Panc1 (cell line): ENCODE measurements at places on chromosomes 16 and 17.

- no peak for DNase-seq
Measured at GRCh38 chr17:31379597-31380205, 11.8 kb upstream of the RAB11FIP4 start.

GRCh38 chr16:8505327-8505991 lies 84.9 kb downstream of the TMEM114 start:
- DNase-seq: no peak

- DNase-seq: no peak
Measured at GRCh38 chr16:15464401-15465186, 30.2 kb downstream of the BMERB1 start.

GRCh38 chr16:77686385-77686784 lies 35.9 kb upstream of the NUDT7 start:
- DNase-seq: no peak

GRCh38 chr16:20897253-20897897 lies 2.8 kb downstream of the DCUN1D3 start:
- no peak for DNase-seq

GRCh38 chr17:75571197-75571884 lies 16.3 kb upstream of the MYO15B start:
- DNase-seq: no peak

- DNase-seq: peak; percentile 38
Measured at GRCh38 chr16:24041834-24042631, 206.2 kb downstream of the PRKCB start.

GRCh38 chr17:76034428-76035350 lies 7.6 kb upstream of the EVPL start:
- DNase-seq: no peak

DNA sequence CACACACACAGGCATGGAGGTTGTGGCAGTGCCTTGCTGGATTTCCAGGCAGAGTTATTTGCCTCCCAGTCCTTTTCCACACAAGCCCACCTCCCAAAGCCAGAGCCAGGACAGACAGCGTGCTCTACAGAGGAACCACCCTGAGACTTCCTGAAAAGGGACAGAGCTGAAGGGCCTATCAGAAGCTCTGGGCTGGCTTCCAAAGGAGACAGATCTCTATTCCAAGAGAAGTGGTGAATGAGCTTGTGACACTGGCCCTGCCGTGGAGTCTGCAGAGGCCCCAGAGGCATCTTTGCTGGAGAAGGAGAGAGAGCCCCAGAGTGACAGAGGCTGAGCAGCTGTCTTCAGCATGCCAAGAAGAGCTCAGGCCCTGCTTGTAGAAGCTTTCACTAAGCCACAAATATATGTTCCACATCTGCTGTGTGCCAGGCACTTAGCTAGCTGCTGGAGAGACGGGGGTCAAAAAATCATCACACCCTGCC lies 8.3 kb upstream of the LPCAT2 start:
- DNase-seq: no peak

GRCh38 chr16:75948886-75949285 lies 222.6 kb upstream of the CPHXL start:
- DNase-seq: no peak

GRCh38 chr17:78537217-78537860 lies 39.9 kb downstream of the DNAH17 start:
- DNase-seq: no peak

DNA sequence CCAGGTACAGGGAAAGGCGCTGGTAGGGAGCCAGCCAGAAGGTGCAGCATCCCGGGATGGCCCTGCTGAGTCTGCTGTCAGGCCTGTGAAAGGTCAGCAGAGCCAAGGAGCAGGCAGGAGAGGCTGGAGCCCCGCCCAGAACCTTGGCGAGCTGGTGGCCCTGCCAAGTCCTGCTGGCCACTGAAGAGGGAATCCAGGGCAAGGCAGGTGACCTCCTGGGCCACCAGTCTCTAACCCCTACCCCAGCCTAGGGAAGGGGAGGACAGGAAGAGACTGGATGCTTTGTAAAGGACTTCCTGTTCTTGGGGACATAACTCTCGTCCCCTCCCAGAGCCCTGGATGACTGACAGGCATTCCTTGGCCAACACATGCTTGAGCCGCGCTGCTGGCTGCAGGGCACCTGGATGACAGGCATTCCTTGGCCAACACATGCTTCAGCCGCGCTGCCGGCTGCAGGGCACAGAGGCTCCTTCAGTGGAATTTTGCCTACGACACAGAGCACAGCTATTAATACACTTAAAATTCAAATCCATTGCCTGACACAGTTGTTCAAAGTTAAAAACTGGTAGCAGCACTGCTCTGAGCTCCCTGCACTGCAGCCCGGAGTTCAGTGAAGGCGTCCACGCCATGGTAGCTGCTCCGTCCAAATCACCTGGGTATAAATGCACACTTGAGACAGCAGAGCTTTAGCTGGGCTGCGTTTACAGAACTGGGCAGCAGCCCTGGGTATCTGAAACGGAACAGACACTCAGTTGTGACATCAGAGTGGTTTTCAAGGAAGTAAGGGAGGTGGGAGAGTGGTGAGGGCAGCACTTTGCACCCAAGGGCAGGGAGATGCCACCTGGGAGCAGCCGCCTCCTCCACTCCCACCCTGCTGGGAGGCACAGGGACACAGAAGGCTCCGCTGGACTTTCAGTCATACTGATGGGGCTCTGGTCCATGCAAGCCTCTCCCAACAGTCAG lies 2.0 kb upstream of the BRICD5 start:
- DNase-seq: no peak

- no peak for DNase-seq
Measured at GRCh38 chr17:8426094-8426720, 9.5 kb upstream of the NDEL1 start.

DNA sequence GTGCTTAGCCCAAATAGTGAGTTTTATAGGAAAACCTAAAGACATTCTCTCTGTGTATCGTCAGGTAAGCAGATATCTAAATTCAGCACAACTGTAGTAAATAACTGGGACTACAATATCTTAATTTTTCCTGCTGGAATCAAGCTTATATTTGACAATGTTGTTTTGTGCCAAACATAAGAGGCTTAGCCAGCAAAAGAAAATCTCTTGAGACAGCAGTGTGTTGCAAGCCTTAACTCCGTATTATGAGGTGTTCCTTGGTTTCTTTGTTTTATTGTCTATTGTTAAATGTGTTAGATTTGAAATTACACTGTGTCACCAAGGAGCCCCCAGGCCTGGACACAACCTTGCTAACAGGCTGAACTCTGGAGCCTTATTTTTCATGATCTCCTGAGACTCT lies 1570.6 kb upstream of the GOT2 start:
- DNase-seq: no peak

- DNase-seq: no peak
Measured at GRCh38 chr16:87464691-87465300, 28.0 kb downstream of the ZCCHC14 start.

DNA sequence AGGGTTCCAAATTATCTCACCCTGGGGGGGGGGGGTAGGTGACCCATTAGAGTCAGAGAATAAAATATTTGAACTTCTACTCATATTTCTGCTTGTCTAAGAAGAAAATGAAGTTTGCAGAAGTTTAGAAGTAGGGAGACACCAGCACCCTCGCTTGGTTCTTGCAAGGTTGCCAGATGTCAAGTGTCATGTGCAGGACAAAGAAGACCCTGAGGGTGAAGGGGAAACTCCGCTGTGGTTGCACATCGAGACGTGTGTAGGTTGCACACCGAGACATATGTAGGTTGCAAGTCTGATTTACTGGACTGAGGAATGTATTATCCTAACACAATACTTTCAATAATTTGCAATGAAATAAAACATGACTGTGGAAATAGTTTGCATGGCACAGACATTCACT lies 42.4 kb upstream of the IRF8 start:
- no peak for DNase-seq

- DNase-seq: no peak
Measured at GRCh38 chr17:38420518-38420917, 7.7 kb upstream of the ARHGAP23 start.

DNA sequence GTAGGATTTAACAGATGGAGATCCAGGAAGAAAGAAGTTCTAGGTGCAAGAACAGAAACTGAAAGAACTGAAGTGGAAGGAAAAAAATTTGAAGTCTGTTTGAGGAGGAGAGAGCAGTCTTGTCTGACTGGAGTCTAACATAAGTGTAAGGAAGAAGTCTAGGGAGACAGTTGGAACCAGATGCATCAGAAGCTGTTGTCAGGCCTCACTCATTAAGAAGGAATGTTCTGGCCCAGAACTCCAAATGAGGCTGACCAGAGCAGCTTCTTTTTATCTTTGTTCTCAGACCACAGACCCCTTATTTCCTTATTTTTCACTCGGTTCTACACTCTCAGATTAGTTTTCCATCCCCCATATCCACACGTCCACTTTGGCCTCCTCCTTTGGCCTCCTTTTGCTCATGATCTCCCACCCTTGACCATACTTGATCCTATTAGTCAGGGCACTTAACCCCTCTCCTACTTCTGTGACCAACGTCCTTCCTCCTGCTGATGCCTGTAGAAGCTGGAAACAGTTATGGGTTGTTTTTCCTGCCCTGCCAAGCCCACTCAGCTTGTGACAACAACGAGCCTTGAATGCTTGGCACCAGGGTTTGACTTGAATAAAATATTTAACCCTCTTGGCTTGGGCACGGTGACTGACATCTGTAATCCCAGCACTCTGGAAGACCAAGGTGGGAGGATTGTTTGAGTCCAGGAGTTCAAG lies 7.0 kb upstream of the MYH2 start:
- DNase-seq: no peak

DNA sequence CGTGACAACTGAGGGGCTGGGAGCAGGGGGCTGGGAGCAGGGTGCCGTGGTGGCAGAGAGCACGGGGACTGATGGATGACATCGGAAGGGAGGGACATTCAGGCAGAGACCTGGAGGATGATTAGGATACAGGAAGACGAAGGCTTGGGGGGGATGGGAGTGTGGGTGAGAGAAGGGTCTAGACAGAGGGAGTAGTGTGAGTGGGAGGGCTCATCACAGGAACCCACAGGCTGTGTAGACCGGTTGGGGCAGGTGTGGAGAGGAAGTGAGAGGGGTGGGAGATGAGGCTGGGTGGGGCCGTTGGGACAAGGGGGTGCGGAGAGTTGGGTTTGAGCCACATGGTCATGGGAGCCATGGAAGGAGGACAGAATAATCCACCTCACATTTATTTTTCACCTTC lies 83.8 kb downstream of the RAP1GAP2 start:
- DNase-seq: no peak

GRCh38 chr16:30379158-30379783 lies 3.1 kb downstream of the SEPTIN1 start:
- DNase-seq: no peak

GRCh38 chr17:70772761-70773160 lies 603.4 kb downstream of the KCNJ2 start:
- no peak for DNase-seq

DNA sequence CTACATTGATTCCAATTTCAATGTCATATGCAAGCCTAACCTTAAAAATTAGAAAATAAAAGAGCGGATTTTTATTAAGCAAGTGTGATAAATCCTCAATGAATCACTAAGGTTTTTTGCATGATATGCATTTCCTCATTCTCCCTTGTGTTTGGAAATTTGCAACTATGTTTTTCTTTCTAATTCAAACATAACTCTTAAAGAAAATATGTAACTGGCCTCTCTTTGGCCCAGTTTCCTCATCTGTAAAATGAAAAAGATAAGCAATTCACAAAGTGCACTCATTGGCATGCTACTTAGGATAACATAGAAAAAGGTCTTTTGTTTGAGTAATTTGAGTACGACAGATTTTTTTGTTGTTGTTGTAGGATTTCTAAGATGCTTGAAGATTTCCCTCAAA lies 295.5 kb downstream of the CDH11 start:
- DNase-seq: no peak

GRCh38 chr16:10536814-10537389 lies 43.5 kb downstream of the EMP2 start:
- DNase-seq: no peak

GRCh38 chr17:69575346-69575761 lies 160.9 kb downstream of the MAP2K6 start:
- DNase-seq: no peak

DNA sequence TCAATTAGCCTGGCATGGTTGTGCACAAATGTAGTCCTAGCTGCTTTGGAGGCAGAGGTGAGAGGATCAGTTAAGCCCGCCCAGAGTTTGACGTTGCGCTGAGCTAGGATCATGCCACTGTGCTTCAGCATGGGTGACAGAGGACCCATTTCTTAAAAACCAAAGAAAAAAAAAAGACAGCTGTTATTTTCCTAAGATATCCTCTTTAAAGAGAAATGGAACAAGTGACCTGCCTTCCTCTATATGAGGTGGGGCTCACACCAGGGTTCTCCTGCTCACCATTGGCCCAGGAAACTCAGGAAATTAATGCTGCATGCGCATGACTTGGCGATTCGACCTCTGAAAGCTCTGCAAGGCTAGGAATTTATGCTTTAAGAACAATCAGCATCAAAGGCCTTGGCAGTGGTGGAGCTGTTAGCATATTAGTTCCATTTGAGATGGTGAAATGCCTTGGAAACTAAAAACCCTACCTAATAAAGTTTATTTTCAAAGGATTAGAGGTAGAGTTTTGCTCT lies 108.3 kb downstream of the RBFOX1 start:
- no peak for DNase-seq

DNA sequence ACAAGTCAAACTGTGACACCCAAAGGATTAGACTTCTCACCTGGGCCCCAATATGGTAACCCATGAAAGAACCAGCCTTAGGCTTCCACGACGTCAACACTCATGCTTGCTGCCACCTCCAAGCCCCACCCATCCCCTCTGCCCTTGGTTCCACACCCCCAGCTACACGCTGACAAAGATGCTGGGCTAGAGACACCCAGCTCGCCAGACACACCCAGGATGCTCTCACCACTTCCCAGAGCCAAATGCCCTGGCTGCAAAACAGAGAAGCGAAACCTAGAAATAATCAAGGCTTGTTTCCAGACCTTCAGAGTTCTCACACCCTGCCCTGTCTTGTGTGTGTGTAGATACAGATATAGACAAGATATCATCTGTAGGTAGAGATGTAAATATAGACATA lies 26.0 kb upstream of the ADCY9 start:
- DNase-seq: no peak

GRCh38 chr17:34820922-34821321 lies 140.3 kb downstream of the CCT6B start:
- DNase-seq: no peak

GRCh38 chr16:11557801-11558200 lies 28.9 kb downstream of the LITAF start:
- DNase-seq: no peak

DNA sequence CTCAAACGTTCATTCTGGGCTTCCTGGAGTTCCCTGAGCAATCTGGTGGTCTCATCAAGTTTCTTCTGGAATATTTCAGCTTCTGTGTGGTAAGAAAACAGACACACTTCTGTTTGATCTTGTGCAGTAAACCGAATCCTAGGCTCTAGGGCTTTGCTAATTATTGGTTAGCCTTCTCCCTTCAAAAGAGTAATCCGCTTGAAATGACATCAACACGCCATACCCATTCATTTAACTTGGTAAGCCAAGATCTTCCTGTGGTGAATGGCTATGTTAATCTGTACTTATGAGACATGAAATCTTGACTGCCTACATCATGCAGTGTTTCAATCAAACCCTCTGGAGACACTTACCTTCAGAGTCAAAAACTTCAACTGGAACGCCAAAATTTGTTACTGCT lies 48.5 kb downstream of the BRD7 start:
- no peak for DNase-seq

DNA sequence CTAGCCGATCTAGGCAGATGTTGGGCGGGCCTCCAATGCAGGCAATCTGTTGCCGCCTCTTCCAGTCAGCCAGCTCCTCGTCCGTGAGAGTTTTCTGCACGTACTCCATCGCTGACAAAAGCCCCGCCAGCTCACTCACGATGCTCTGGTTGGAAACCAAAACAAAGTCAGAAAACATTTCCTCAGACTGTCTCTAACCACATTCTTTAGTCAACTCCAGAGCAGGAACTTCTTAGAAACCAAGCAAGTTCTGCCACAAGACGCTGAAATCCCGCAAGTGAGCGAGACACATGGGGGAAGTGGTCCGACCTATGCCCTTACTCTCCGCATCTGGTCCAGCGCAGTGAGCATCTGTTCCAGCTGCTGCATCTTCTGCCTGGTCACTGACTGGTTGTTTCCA lies 49.1 kb downstream of the STAT5A start:
- no peak for DNase-seq
